ENCODE measurements at places on chromosomes 5 and 9.

GRCh38 chr9:92633614-92634278 lies 36.2 kb downstream of the IPPK start:
- DNase-seq = no peak

DNA sequence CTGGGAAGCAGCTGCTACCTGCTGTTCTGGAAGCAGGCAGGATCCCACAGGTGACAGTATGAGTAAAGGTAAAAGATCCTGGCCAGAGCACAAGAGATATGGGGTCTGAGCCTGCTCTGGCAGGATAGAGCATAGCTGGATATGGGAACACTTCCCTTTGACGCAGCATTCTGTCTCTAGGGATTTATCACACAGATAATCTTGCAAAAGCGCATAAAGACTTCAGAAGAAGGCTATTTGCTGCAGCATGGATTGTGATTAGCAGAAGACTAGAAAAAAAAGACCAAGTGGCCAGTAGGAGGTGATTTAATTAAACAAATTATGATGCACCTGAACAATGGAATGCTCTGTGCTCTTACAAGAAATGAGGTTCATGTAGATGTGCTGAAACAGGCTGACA lies 52.4 kb upstream of the PWWP2A start:
- no peak for DNase-seq

GRCh38 chr9:134366223-134367031 lies 40.2 kb downstream of the RXRA start:
- peak; percentile 89 for DNase-seq

DNA sequence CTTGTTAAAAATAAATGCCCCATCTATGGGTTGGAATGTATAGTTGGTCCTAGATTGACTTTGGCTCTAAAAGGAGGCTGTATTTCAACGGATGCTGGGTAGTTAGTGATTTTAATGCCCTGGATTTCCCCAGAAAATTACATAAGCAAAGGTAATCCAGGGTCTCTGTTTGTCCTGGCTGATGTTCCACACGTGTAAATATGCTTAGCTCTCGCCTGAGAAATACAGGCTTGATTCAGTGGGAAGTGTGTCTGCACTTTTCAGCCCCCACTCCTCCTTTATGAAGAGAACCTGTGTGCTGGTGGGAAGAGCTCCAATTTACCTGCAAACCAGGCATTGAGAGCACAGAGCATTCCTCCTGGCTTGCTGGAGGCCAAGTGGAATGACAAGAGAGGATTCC lies 294.6 kb upstream of the CLINT1 start:
- no peak for DNase-seq

- DNase-seq = peak; percentile 6
Measured at GRCh38 chr9:99299211-99300102, 77.4 kb downstream of the SEC61B start.

DNA sequence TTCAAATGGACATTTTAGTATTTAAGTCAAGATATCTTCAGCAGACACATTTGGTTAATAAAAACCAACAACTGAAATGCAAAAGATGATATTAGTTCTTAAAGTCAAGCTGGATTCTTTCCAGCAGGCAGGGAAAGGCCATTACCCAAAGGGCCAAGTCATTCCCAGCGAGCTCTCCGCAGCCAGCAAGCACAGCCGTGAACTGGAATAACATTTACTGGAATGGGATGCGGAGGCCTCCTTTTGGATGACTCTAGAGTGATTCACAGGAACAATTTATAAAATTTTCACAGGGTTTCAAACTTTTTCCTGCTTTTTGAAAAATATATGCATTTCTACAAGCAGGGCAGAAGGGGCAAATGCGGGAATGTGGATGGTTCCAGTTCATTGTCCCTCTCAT lies 76.6 kb upstream of the DAB2 start:
- DNase-seq = no peak

GRCh38 chr9:3261484-3261883 lies 264.3 kb downstream of the RFX3 start:
- no peak for DNase-seq

DNA sequence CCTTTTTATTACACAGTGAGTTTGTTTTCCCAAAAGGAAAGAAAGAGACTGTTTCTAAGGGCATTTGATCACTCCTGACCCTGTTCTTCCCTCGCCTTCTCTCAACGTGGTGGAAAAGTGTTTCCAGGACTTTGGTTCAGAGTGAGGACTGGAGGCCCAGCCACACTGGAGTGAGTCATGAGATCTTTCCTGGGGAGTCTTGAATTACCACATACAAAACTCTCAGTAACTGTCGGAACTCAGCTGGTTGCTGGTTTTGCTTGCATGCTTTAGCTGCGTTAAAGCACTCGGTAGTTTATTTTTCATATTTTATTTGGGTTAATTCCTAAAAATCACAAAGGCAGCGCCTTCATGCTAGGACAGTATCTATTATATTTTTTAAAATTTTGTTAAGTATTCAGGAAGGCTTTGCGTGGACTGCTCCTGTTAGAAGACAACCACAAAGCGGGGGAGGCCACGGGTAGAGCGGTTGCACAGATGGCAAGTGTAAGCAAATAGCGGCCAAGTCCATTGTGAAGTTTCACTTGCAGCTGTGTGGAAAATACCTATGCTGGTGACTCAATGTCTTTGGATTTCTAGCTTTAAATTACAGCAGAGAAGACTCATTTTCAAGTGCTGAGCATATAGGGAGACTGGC lies 77.7 kb downstream of the ARSB start:
- no peak for DNase-seq

DNA sequence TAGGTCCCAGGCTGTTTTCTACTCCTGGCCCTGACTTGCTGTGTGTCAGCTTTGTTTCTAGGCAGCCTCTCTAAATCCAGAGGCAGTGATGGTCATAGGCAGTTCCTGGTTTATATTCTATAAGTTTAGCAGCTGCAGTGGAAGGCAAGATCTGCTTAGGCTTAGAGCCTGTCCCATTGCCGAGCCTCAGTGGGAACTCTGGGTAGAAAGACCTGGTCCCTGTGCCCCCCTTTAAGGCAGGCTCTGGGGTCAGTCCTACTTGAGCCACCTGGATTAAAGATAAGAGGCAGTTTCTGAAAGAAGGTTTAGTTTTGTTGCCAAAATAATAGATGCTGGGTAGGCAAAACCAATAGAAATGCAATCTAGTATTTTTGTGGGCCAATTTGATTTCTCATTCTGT lies 13.6 kb downstream of the MCCC2 start:
- DNase-seq = no peak

DNA sequence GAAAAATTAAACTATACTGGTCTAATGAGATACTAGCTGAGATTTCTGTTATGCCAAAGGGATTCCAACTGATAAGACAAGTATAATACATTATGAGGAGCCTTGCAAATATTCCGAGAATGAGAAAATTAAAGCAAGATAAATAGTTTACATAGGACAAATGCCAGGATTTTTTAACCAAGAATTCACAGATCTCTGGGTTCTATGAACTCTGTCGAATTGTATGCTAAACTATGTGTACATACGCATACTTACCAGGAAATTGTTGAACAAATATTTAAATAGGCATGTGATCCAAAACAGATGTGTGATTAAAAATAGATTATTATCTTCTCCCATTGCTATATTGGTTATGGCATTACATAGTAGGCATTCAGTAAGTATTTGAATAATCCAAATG lies 616.6 kb downstream of the GABRG2 start:
- DNase-seq = no peak

GRCh38 chr5:4250254-4250653 lies 654.6 kb downstream of the IRX1 start:
- DNase-seq = no peak

GRCh38 chr5:113281194-113281593 lies 153.6 kb downstream of the TSSK1B start:
- no peak for DNase-seq

DNA sequence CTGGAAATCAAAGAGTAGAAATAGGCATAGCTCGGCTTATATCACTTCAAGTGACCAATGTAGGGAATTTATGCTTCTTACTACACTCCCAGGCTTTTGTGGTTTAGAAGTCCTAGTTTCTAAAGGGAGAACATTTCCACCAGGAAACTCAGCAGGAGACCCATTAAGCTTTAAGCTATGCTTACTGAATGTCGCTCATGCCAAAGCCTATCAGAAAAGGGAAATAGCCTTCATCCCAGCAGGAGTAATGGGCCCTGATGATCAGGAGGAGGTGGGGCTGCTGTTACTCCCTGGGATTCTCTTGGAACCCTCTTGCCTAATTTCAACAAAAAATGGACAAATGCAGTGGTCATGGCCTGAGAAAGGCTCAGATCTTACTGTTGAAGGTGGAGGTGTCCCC lies 54.5 kb upstream of the SEMA6A start:
- no peak for DNase-seq

DNA sequence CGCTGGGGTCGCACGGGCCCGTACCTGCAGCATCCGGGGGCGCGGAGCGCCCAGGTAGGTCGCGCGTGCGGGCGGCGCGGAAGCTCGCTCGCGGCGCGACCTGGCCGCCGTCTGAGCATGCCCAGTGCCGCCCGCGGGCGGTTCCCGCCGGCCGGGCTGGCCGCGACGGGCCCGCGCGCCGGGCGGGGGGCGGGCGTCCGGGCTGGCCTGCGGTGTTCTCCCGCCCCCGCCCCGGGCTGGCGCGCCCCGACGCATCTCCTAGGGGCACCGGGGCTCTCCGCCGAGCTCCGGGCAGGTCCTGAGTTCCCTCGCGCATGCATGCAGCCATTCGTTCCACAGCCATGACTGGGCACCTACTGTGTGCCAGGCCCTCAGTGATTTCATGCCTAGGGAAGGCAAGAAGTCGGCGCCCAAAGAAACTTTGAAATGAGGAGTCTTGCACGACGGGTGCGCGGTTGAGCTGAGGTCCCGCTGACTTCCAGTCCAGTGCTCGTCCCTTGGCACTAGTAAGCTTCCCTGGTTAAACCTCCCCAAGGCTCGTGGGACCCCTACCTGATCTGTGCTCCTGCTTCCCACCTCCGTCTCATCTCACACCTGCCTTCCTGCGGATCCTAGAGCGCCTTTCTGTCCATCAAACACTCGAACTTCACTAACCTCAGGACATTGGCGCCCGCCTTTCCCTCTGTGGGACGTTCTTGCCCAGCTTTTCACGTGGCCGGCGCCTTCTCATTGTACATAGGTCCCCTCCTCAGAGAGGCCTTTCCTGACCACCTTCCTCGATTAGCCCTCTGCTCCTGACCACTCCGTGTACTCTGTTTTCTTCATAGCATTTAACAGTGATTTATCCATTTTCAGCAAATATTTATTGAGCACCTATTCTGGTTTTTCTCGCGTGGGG lies at the start of gene PTPN3:
TSS of gene PTPN3 (minus strand) at position 113 of the 898 bp plus-strand sequence. CDS start 34,873 bp downstream, outside the sequence.
- no peak for DNase-seq

- DNase-seq = no peak
Measured at GRCh38 chr9:8622222-8622802, 822.7 kb upstream of the DMAC1 start.

DNA sequence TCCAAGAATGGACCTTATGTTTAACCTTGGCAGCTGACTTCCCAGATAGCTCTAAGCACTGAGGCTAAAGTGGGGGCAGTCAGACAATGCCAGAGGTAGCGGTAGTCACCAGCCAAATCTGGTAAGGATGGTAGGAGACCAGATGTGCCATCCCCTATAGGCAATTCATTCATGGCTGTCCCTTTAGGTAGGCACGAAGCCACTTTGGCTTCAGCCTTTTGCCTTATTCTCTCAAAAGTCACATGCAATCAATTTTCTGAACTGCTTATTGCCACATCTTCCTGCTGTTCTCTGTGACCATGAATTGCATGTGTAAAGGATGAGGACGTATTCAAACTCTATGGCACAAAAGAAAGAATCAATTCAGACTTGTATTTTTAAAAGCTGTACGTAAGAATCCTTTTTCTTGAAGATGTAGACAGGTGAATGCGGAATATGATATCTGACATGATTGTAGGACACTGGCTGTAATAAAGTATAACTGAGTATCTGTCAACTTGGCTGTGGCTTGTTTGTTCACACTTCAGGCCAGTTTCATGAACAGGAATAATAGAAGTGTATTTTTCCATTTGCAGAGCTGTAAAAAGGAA lies 611.7 kb downstream of the NR2F1-AS1 start:
- DNase-seq = peak; percentile 47

DNA sequence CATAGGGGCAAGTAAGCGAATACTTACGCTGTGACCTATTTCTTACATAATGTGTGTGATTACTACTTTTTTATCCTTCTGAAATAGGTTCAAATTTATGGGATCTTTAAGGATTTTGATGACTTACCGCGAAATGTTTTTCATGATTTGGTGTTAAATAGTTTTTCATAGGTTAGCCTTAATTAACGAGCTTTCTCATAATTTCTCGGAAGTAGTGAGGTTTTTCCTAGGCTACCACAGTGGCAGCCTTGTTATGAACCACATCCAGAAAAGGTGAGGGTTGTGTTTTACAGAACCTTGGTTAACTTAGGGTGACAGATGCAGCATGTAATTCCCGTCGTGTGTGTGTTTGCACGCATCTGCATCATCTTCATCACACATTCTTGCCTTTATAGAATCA lies 1.3 kb downstream of the SH3GL2 start:
- DNase-seq = no peak

GRCh38 chr9:127876026-127876763 lies 1.3 kb downstream of the AK1 start:
- no peak for DNase-seq

- DNase-seq = no peak
Measured at GRCh38 chr5:86838083-86838482, 220.3 kb downstream of the COX7C start.

- DNase-seq = no peak
Measured at GRCh38 chr5:141150224-141150992, 551 bp downstream of the PCDHB6 start.

- no peak for DNase-seq
Measured at GRCh38 chr5:133364936-133365707, 247.2 kb downstream of the FSTL4 start.

- no peak for DNase-seq
Measured at GRCh38 chr5:137738947-137739346, 3.1 kb upstream of the KLHL3 start.

DNA sequence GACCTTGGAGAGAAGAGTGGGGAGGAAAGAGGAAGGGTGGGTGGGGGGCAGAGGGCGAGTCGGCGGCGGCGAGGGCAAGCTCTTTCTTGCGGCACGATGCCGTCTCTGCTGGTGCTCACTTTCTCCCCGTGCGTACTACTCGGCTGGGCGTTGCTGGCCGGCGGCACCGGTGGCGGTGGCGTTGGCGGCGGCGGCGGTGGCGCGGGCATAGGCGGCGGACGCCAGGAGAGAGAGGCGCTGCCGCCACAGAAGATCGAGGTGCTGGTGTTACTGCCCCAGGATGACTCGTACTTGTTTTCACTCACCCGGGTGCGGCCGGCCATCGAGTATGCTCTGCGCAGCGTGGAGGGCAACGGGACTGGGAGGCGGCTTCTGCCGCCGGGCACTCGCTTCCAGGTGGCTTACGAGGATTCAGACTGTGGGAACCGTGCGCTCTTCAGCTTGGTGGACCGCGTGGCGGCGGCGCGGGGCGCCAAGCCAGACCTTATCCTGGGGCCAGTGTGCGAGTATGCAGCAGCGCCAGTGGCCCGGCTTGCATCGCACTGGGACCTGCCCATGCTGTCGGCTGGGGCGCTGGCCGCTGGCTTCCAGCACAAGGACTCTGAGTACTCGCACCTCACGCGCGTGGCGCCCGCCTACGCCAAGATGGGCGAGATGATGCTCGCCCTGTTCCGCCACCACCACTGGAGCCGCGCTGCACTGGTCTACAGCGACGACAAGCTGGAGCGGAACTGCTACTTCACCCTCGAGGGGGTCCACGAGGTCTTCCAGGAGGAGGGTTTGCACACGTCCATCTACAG lies 760 bp downstream of the NPR3 start:
- DNase-seq = no peak

GRCh38 chr5:150500328-150500841 lies 7.5 kb upstream of the NDST1 start:
- no peak for DNase-seq
